ENCODE measurements at places on chromosomes 7 and 10. TPM values are rescaled to one million over a fixed set of nuclear protein-coding genes. Genes with fewer than 3 reads are reported as not detected.
A peak's percentile ranks its signal among the peaks of the same experiment; 100 is the strongest.

The ZNF680 gene
- 10.3 TPM for total RNA-seq

DNA sequence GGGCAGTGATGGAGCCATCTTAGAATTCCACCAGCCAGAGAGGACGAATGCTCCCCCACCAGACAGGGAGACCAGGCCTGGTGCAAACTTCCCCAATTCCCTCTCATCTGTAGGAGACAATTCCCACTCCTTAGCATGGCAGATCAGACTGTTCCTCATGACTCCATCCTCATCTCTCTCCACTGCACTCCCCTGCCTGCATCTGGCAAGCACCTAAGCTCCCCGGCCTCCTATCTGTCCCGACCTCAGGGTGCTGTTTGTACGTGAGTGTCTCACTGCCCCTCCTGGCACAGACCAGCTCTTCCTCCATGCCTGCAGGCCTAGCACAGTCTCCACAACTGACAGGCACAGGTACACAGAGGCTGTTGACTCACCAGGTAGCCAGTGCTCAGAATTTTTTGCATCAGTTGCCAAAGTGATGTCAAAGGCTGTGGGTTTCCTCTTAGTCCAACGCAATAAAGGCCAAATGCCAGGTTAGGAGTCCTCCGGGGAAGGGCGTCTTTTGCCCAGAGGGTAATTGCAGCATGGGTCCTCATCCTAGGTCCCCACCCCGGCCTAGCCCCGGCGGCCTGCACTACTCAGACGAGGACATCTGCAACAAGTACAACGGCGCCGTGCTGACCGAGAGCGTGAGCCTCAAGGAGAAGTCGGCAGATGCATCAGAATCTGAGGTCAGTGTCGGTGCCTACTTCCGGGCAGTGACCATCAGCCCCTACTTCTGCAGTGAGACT is 436.8 kb upstream of the FOXK1 start:
- DNase-seq: peak; percentile 81

- DNase-seq: no peak
Observed at GRCh38 chr10:301536-301935, 166.3 kb downstream of the ZMYND11 start.

The IGF2BP3 gene
- 1.2 TPM for total RNA-seq

The GNG11 gene
- 33.2 TPM for total RNA-seq

DNA sequence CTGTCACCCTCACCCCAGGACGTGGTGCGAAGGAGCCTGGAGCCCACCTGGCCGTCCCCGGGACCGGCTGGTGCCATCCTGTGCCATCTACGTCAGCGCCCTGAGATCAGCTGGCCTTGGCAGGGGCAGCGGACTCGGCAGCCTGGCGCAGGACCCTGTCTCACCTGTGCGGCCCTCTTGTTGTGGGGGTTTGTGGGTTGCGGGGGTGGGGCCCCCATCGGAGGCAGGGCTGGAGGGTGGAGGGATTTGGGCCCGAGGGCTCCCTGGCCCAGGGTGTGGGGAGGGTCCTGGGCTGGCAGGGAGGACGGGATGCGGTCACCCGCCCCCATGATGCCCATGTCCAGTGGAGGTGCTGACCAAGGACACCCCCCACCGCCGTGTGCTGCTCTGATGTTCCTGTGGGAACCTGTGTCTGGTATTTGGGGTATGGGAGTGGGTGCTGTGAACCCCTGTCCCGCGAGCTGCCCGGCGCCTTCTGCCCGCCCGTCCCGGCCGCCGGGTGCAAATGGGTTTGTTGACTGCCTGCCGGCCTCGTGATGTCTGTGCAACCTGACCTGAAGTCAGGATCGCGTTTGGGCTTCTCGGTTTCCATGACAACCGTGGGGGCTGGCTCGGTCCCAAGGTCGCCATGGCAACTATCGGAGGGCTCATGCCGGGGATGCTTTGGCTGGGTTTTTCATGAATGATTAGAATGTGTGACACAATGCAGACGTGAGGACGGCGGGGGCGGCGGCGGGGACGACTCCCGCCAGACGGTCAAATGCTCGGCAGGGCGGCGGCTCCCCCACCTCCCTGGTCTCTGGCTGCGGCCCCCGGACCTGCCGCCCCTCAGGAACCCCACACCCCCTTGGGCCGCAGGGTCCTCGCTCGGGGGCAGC is 7.3 kb downstream of the MAFK start:
- peak; percentile 96 for DNase-seq

The TMEM236 gene
- total RNA-seq: 3.0 TPM
